Activated T-helper 17 cell treated with anti-CD3 and anti-CD28 coated beads, Interleukin-2, amount 50 U/mL, for 72 hours (primary cell): ENCODE measurements at places on chromosomes 16 and 17. TPM values are rescaled to one million over a fixed set of nuclear protein-coding genes. Genes with fewer than 3 reads are reported as not detected.

CAMTA2 gene
- 103 TPM for total RNA-seq

GUCY2D gene
- total RNA-seq = 0.15 TPM

SEPTIN1 gene
- total RNA-seq = 198 TPM

CD300LG gene
- not detected for total RNA-seq

- H3K27ac ChIP-seq = no peak overlapping the region
- H3K27me3 ChIP-seq = peaks cover 3% of the 10 kb centered on the region
- H3K4me1 ChIP-seq = no peaks in the 10 kb centered on the region
- H3K36me3 ChIP-seq = no peaks in the 10 kb centered on the region
These were observed 51.8 kb downstream of the CA10 start for GRCh38 chr17:52106638-52107261.

- H3K4me3 ChIP-seq = no peak overlapping the region
- H3K27ac ChIP-seq = no peak overlapping the region
- no peaks in the 10 kb centered on the region for H3K27me3 ChIP-seq
- H3K36me3 ChIP-seq = no peaks in the 10 kb centered on the region
- ATAC-seq = no peak
These were observed 37.8 kb downstream of the TIMM22 start for GRCh38 chr17:1034652-1035210.

DNA sequence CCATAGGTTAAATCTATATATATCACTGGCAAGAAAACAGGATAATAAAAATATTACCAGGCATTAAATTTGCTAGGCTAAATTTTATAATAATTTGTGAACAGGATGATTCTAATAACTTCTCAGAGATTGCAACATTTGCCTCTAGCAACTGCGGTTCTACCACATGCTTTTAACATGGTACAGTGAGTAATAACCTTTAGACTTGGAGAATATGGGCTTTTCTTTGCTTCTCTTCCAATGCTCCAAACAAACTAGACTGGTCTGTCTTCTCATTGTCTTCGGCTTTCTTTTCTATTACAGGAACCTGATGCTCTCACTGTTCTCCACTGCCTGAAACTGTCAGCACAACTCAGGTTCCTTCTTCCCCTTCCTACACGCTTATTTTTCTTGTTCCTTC is 80.6 kb downstream of the CA4 start:
- no peak overlapping the region for H3K4me3 ChIP-seq
- H3K36me3 ChIP-seq = peaks cover 16% of the 10 kb centered on the region
- ATAC-seq = no peak
- H3K27me3 ChIP-seq = no peaks in the 10 kb centered on the region

GRCh38 chr17:77604301-77604972 is 354.1 kb upstream of the TNRC6C start:
- H3K4me1 ChIP-seq = peaks cover 4% of the 10 kb centered on the region
- no peaks in the 10 kb centered on the region for H3K36me3 ChIP-seq
- no peaks in the 10 kb centered on the region for H3K27me3 ChIP-seq
- no peak overlapping the region for H3K27ac ChIP-seq

DNA sequence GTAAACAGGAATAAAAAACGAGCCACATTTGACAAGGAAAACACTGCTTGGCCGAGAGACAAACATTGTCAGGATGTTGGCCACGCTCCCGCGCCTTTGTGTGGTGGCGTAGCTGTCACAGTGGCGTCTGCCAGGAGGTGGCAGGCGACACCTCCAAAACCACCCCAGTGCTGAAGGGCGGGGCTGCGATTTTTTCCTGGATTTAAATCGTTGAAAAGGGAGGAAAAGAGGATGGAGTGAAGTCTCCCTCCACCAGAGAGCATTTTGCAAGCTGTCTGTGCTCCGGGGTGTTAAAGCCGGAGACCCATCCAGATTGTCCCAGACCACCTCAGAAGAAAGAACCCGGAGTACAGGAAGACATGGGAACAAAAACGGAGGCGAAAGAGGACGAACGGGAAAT is 12.7 kb downstream of the MRM3 start:
- peak; percentile 70 for ATAC-seq
- H3K36me3 ChIP-seq = peaks cover 28% of the 10 kb centered on the region
- peaks cover 5% of the 10 kb centered on the region for H3K4me1 ChIP-seq
- H3K27me3 ChIP-seq = no peaks in the 10 kb centered on the region

DNA sequence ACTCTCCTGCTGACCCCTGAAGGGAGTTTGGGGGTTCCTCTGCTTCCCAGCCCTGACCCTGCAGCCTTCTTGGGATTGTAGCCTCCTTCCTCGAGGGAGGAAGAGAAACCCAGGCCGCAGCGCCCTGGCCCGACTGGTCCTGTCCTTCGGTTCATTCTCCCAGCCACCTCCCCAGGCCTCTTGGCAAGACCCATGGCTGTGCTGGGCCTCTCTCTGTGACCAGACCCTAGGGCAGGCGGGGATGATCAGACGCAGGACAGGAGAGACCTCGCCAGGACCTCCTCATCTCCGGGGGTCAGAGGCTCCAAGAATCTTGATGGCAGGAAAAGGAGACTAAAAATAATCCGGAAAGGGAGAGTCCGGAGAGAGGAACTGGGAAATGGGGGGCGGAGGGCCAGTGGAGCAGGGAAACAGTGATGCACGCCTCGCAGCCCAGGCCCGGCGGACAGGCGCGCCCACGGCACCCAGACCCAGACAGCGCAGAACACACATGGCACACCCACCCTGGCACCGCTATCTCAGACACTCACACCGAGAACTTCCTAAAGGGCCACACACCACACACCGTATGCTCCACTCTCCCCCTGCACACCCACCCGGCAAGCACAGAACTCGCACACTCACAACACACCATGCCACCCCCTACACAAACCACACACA is 1.2 kb downstream of the ARHGEF15 start:
- H3K36me3 ChIP-seq = no peaks in the 10 kb centered on the region
- no peak overlapping the region for H3K27ac ChIP-seq
- ATAC-seq = no peak
- H3K4me1 ChIP-seq = no peaks in the 10 kb centered on the region
- H3K27me3 ChIP-seq = peaks cover 13% of the 10 kb centered on the region

DNA sequence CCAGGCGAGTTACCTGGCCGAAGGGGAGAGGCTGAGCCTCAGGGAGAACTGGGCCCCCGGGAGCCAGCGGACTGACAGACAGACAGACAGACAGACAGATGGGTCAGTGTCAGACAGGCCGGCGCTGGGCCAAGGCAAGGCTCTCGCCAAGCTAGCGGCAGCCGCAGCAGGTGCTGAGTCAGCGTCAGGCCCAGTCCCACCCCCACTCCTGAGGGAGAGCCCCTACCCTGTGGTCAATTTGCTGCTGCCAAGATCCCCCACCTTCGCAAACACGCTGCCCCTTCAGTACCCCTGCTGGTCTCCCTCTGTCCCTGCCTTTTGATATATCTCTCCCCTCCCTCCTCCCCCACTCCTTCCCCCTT is 1.5 kb downstream of the FGF11 start:
- H3K4me3 ChIP-seq = peak overlapping the region; percentile 95
- H3K36me3 ChIP-seq = peaks cover 47% of the 10 kb centered on the region
- peaks cover 23% of the 10 kb centered on the region for H3K4me1 ChIP-seq
- H3K27ac ChIP-seq = peak overlapping the region; percentile 84
- peak; percentile 19 for ATAC-seq
- H3K27me3 ChIP-seq = peaks cover 44% of the 10 kb centered on the region

DNA sequence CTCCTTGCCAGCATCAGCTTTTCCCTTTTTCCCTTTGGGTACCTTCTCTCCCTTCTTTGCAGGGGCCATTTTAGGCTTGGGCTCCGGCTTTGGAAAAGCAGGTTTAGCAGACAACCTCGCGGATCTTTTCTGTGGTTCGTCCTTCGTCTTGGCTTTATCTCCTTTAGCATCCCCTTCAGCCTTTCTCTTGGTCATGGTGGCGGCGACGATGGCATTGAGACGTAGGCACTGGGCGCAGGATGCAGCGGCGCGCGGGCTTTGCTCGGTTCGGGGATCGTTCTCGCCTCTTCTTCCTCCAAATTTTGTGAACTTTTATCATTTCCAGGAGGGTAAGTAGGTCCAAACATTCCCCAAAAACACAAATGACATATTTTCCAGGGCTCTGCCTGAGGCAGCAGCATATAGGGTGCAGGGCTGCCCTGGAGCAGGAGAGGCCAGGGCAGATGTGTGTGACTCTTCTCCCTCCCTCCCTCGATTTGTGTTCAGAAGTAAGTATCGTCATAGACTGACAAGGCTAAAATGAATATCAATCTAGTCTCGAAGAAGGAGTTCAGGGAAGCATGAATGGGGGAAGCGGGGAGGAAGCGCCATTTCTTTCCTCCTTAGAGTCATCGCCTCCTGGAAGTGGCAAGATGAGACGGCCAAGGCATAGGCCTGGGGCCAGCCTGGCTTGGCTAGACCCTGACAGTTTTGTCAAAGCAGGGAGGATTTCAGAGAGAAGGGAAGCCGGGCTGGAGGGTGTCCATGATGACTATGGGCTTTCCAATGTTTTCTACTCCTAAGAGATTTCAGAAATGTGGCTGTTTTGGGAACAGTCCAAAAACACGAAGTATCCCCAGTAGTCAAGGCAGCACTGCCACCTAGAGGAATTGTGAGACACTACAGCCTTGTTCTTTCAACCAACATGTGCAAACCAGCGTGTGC is 13.2 kb downstream of the CHCT1 start:
- no peaks in the 10 kb centered on the region for H3K36me3 ChIP-seq
- H3K4me1 ChIP-seq = no peaks in the 10 kb centered on the region
- H3K4me3 ChIP-seq = no peak overlapping the region
- H3K27ac ChIP-seq = no peak overlapping the region
